GM23338 (cell line): ENCODE measurements at places on chromosomes 16 and 17. TPM values are rescaled to one million over a fixed set of nuclear protein-coding genes. Genes with fewer than 3 reads are reported as not detected.

DNA sequence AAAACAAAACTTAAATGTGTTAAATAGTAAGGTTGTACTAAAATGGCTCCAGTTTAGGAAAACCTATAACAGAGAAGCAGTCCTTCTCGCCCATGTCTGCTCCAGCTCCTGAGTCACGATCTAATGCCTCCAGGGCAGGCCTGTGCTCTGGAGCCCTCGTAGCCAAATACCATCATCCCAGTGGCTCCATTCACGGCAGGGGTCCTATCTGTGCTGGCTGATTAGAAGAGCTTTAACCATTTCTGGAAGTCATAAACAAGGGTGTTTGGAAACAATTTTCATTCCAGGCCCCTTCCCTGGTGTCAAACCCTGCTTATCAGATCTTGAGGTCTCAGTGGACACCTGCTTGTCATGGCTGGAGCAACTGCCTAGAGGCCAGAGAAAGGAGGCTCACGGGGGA is 336.9 kb downstream of the SOX9 start:
- no peak for DNase-seq

- no peak for DNase-seq
These were observed 12.0 kb upstream of the ANKFN1 start for GRCh38 chr17:56141046-56141839.

DNA sequence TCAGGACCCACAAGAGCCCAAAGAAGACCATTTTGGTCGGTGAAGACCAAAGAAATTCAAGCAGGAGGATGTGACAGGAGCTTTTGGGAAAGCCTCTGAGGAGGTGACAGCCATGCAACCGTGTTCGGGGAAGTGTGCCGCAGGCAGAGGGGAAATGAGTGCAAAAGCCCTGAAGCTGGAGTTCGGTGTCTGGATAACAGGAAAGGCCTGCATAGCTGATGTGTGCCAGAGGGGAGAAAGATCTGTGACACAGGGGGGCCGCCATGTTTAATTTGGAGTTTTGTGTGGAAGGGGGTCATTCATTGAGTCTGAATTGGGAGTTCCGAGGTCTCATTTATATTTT is 870 bp upstream of the ZC3H7A start:
- no peak for DNase-seq

DNA sequence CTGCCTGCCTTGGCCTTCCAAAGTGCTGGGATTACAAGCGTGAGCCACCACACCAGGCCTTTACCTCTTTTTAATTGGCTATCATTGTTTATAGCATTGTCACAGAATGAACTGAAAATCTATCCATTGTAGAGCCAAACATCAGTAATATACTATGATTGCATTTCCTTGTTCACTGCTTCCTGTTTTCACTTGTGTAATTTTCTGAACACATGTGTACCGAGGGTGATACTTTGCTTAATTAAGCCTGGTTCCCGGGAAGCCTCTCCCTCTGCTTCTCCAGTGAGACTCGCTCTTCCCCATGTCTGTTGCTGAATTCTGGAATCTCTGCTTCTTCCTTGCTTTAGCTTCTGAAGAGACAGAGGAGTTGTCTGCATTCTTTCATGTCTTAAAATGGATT is 33.1 kb downstream of the POLR3E start:
- no peak for DNase-seq

SYCE1L gene
- 0.74 and 3.9 TPM in 2 replicates for total RNA-seq

- peak; percentile 75 for DNase-seq
These were observed 47.8 kb downstream of the BMERB1 start for GRCh38 chr16:15482068-15482747.

GRCh38 chr16:88521674-88522073 is 48.5 kb upstream of the ZC3H18 start:
- DNase-seq = no peak

DNA sequence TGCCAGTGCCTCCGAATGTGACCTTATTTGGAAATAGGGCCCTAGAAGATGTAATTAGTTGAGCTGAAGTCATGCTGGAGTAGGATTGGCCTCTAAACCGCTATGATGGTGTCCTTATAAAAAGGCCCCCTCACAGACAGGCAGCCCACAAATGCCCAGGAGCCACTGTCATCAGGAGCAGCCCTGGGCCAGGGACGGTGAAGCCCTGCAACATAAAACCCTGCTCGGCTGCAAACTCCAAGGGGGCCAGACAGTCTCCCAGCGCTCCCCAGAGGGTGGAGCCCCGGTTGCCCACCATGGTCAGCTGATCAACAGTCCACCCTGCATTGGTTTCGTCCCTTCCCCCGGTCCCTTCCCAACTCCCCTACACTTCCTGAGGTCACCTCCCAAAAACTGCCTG is 351.7 kb downstream of the FOXL1 start:
- no peak for DNase-seq

- peak; percentile 94 for DNase-seq
These were observed 1.3 kb downstream of the TUBB3 start for GRCh38 chr16:89924297-89924924.

DNA sequence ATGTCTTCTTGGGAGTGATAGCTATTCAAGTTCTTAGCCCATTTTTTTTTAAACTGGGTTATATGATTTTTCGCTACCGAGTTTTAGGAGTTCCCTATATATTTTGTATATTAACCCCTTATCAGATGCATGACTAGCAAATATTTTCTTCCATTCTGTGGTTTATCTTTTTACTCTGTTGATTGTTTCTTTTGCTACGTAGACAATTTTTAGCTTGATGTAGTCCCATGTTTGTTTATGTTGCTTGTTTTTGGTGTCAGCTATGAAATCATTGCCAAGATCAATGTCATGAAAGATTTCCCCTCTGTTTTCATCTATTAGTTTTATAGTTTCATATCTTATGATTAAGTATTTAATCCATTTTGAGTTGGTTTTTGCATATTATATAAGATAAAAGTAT is 480.5 kb downstream of the CDH11 start:
- DNase-seq = no peak

PNMT gene
- 1.9 and 2.3 TPM in 2 replicates for total RNA-seq

GRCh38 chr17:22233382-22233781 is 541.1 kb downstream of the KCNJ18 start:
- DNase-seq = no peak

DPEP3 gene
- total RNA-seq = 7.9 and 18.4 TPM in 2 replicates

GRCh38 chr16:26441178-26441577 is 625.5 kb upstream of the C16orf82 start:
- no peak for DNase-seq

- no peak for DNase-seq
These were observed 52.1 kb upstream of the LYRM9 start for GRCh38 chr17:27945333-27945616.
